ENCODE measurements at places on chromosomes 7 and 10.

DNA sequence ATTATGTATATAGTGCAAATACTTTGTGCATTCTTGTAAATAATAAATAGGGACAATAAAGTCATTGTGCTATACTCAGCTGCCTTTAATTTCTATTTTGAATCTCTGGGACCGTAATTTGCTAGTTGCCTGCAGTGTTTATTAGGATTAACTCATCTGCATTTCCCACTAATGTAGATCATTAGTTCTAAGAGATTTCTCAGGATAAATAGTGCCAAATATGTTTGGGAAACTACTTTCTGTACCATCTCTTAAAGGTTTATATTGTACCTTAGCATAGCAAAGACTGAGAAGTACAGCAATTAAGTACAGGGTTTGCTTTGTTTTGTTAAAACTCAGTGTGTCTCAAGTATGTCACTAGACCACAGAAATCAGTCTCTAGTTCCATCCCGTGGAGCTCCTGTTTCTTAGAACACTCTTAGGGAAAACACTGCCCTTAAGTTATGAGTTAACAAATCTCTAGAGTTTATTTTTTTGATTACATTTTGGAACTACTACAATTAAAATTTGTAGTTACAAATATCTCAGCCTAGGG is 26.0 kb downstream of the ADD3 start:
- DNase-seq = no peak

DNA sequence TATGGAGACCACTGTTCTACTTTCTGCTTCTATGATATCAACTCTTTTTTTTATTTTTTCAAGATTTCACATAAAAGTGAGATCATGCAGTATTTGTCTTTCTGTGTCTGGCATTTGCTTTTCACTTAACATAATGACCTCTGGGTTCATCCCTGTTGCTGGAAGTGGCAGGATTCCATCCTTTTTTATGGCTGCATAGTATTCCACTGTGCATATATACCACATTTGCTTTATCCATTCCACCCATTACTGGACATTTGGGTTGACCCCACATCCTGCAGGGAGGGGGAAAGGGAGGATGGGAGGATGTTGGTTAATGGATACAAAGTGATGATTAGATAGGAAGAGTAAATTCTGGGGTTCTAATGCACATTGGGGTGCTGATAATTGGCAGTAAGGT is 80.3 kb upstream of the NPTX2 start:
- no peak for DNase-seq

DNA sequence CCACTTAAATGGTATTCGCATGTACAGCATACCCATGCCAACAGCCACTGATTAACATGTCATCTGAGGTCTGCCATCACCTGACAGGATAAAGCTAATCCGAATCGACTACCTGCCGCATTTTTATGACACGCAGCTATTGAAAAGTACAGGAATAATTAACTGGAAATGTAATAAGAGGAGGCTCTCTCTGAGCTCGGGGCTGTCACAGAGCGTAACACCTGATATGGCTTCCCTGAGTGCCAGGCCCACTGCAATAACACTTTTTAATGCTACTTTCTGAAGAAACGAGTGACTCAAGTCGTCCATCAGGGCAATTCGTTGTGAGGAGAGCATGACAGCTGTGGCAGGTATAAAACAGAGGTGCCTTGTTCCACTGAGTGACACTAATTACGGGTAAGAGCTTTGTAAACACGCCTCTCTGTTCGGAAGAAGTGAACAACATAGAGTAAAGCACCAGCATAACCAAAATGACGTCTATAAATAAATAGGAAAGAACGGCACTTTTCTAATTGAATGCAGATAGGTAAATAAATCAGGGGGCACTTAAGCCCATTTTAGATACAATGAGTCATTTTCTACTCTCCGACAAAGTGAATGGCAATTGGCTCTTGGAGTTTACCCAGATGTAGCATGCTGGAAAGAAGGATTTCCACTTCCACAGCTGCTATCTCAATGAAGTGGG is 56.5 kb upstream of the CREB5 start:
- no peak for DNase-seq

GRCh38 chr7:100547872-100548271 is 8.9 kb downstream of the AGFG2 start:
- DNase-seq = no peak

- DNase-seq = no peak
Measured at GRCh38 chr7:151946932-151947331, 9.3 kb upstream of the GALNTL5 start.

- no peak for DNase-seq
Measured at GRCh38 chr7:31744294-31744874, 57.4 kb downstream of the PPP1R17 start.

DNA sequence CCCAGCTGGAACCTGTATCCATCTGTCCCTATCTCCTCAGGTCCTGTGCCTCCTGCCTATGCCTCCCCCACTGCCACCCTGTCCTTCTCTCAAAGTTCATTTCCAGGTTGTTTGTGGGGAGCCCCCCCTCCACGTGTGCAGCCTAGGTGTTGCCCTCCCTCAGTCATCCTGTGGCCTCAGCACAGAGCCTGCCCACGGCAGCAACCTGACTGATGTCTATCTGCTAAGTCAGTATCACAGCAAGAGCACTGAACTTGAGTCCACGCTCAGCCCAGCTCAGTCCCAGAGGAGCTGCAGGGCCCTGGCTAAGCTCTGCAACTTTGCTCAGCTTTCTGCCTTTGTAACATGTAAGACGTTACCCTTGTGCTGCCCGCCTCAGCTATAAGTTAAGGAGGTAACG is 28.7 kb downstream of the FAM53B start:
- no peak for DNase-seq

GRCh38 chr10:127463548-127463947 is 85.6 kb upstream of the NPS start:
- no peak for DNase-seq

GRCh38 chr7:3641582-3641981 is 340.5 kb downstream of the SDK1 start:
- no peak for DNase-seq

- no peak for DNase-seq
Measured at GRCh38 chr7:129213828-129214227, 11.0 kb upstream of the AHCYL2 start.

- no peak for DNase-seq
Measured at GRCh38 chr10:128469515-128469914, 343.3 kb upstream of the MKI67 start.

DNA sequence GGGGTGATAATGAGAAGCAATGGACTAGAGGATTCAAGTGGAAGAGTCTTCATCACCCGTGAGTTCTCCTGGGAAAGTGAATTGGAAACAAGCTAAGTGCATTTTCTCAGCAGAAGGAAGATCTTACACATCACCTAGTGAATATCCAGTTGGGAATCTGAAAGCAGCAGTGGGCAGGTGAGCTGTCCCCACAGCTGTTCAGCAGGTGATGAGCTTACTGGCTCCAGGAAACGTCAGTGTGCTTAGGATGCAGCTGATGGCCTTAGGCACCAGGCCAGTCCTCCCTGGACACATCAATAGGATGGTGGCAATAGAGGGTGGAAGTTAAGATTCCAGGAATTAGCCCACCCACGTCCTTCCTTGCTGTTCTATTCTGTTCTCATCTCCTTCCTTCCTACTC is 66.7 kb downstream of the NOD1 start:
- DNase-seq = no peak
